Activated T-helper 1 cell treated with anti-CD3 and anti-CD28 coated beads, Interleukin-2, amount 50 U/mL, for 16 hours (primary cell): ENCODE measurements at places on chromosomes 12 and 14.
A peak's percentile ranks its signal among the peaks of the same experiment; 100 is the strongest.

DNA sequence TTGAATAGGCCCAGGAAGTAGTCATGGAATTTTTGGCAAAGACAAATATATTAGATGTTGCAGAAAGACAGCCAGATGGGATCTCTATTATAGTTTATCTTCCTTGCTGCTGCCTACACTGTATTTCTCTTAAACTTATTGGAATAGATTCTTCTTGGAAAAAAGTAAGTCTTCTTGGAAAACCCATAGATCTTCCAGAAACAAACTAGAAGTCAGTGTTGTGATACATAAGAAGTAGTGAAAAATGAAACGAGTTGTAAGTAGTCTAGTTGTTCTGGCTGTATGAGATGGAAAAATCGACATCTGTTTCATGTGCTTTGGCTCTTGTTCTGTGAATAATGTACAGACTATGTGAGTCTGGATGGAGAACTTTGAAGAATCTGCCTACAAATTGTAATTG lies 29.0 kb downstream of the GLIPR1L2 start:
- DNase-seq: no peak

DNA sequence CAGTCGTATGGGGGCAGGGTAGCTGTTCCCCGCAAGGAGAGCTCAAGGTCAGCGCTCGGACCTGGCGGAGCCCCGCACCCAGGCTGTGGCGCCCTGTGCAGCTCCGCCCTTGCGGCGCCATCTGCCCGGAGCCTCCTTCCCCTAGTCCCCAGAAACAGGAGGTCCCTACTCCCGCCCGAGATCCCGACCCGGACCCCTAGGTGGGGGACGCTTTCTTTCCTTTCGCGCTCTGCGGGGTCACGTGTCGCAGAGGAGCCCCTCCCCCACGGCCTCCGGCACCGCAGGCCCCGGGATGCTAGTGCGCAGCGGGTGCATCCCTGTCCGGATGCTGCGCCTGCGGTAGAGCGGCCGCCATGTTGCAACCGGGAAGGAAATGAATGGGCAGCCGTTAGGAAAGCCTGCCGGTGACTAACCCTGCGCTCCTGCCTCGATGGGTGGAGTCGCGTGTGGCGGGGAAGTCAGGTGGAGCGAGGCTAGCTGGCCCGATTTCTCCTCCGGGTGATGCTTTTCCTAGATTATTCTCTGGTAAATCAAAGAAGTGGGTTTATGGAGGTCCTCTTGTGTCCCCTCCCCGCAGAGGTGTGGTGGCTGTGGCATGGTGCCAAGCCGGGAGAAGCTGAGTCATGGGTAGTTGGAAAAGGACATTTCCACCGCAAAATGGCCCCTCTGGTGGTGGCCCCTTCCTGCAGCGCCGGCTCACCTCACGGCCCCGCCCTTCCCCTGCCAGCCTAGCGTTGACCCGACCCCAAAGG lies 804 bp downstream of the GAPDH start:
- peak; percentile 64 for DNase-seq

DNA sequence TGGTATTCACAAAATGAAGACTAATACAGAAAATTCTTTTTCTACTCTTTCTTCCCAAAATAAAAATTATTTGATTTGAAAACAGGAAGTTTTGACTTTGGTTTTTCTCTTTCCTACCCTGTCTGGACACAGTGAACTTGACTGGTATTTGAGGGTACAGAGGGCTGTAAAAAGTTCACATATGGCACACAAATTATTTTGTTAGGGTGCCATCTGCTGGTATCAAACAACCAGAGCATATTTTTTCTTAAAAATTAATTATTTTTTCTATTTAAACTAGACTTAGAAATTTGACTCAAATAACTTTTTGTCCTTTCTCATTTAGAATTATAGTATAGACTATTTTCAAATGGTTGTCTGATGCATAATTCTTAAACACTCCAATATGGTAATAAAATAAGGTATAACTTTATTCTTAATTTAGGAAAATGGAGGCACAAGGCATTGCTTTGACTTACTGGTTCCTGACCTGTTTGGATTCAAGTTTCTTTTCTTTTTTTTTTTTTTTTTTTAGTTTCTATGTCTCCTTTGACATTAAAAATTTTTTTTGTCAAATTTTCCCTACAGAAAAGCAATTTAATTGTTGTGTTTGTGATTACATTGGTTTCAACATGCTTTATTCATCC lies 390.6 kb downstream of the PRKD1 start:
- no peak for DNase-seq

GRCh38 chr12:2640709-2641108 lies 154.1 kb upstream of the FKBP4 start:
- DNase-seq: no peak

DNA sequence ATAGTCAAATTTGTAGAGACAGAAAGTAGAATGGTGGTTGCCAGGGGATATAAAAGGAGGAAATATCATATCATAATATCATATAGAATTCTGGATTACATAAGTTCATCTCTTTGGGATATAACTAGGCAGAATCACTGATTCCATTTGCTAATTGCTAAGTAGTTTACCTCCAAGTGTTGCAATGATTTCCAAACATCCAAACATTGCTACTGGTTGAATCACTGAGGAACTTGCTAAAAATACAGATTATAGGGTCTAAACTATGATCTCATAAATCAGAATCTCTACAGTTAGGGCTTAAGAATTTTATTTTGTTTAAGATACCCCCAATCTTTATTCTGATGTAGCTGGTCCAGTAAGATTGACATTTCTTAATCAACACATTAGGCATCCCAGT lies 16.1 kb upstream of the TAS2R42 start:
- DNase-seq: no peak

DNA sequence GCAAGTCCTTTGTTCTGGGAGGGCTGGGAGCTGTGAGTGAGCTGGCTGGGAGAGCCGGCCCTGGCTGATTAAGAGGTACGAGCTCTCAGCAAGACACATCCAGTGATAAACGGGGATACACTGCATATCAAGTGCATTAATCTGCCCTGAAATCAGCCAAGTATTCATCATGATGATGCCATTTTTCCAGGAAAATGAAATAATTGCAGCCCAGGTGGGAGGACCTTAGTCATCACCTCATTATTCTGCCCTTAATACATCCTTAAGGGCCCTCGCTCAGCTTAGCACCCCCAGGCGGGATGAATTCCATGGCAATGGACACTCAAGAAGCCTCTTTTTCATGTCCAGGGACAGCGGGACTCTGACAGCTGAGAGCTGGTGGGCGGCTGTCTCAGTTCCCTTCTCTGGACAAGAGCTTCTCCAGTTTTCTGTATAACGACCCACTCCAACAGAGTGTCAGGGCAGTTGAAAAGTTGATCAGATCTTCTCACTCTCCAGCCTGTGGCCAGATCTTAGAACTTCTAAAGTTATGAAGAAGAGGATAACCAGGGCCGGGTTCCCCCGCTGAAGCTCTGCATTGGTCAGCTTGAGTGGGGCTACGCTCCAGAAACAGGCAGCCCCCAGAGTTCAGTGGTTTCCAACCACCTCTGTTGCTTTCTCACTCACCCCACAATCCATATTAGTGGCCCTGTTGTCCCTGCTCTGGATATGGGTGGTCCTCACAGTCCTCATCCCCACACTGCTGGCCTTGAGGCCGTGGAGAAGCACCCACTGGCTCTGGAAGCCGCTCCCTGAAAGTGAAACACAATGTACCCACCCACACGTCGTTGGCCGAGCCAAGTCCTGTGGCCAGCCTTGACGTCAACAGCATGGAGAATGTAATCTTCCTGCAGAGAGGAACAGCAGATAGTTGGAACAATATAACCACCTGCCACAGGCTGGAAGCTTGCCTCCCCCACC lies 306.2 kb upstream of the DIO3 start:
- DNase-seq: no peak

GRCh38 chr12:72089678-72090077 lies 151.0 kb downstream of the TPH2 start:
- no peak for DNase-seq

- DNase-seq: no peak
Observed at GRCh38 chr14:58899317-58899713, 261.6 kb downstream of the DACT1 start.

DNA sequence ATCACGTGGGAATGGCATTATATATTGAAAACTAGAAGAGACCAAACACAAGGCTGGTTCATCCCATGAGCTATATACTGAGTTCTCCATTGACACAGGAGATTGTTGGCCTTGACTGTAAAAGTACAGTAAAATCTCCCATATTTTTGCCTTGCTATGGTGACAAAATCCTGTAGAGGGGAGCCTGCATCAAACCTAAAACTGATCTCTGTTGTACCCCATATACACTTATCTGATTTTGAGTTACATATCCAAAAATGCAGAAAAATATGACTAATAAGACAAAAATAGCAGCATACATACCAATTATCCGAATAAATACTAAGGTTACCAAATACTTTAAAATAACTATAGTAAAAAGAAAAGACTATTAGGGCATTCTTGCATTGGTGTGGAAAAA lies 60.4 kb downstream of the TMTC3 start:
- DNase-seq: no peak

- no peak for DNase-seq
Observed at GRCh38 chr12:77433799-77434198, 368.4 kb upstream of the E2F7 start.
